Astrocyte (in vitro differentiated cells and primary cell): ENCODE measurements at places on chromosomes 2 and 18. TPM values are rescaled to one million over a fixed set of nuclear protein-coding genes. Genes with fewer than 3 reads are reported as not detected.

BMP10 gene
- not detected in 2 replicates for total RNA-seq

DNA sequence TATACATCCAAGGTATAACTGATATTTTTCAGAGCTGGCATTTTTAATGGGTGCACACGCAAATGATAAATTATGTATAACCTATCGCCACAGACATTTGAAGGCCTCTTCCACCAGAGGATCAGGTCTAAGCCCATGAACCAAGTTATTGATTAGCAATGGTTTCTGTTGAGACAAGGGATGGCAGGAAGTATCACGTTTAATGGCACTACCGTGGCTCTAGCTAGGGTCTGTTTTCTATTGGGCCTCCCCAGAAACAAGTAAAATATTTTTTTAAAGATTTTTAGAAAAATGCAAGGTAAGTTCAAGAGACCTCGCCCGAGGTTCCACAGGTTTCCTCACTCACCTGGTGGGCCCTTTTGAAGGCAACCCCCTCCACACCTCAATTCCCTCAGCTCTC lies 667 bp downstream of the GFPT1 start:
- DNase-seq = no peak

GRCh38 chr18:46858290-46858689 lies 59.0 kb downstream of the PIAS2 start:
- DNase-seq = no peak

DNA sequence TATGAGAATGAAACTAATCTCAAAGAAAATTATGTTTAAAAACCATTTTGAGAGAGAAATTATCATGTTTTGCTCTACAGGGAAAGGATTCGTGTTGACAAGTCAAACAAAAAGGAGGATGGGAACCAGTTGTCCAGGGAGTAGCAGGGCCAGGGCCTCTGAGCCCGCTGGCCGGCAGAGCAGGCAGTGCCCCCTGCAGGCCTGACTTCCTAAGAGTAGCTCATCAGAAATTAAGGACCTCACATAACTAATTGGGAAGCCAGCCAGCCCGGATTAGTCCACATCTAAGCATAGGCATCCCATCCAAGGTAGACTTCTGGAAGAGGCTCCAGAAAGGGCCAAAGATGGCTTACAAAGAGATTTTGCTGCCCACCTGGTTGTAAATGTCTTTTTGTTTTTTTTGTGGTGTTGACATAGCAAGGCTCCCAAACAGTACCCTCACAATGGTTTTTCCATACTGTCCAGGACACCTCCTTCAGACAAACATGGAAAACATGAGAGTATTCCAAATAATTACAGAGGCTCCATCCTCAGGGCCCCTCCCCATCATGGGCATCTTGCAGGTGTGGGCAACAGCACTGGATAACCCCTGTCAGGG lies 241.2 kb upstream of the TANK start:
- DNase-seq = no peak

TFCP2L1 gene
- 0.05 TPM in 1 of 2 replicates, not detected in the other for total RNA-seq

DNA sequence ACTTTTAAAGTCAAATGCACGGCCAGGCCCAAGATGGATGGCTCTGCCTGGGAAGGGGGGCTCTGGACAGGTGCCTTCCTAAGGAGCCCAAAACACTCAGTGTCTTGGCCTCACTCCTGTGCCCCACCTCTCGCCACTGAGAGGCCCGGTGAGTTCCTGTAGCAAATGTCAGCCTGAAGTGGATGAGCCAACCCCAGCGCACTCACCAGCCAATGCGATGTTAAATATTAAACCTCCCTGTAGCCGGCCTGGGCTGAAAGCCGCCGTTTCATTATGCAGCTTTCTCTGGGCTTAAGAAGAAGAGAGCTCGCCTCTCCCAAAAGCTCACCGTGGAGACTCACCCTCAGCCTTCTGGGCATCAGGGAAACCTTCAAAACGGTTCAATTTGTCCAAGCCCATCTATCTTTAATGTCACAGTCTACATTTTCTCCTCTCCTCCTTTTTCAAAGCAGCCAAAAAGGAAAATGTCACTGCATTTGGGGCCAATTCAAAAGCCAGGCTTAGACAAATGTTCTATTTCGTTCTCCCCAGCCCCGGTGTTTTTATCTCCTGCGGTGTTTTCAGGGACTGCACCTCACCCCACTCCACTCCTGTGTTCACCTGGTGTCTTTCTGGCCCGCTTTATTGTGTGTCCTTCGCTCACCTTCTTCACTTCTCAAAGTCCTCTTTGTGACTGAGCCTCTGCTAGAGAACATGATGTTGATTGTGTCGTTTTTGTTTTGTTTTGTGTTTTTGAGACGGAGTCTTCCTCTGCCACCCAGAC lies 124.0 kb downstream of the NRP2 start:
- no peak for DNase-seq

COL6A3 gene
- total RNA-seq = 200 and 560 TPM in 2 replicates

GKN2 gene
- total RNA-seq = not detected in 2 replicates

DNA sequence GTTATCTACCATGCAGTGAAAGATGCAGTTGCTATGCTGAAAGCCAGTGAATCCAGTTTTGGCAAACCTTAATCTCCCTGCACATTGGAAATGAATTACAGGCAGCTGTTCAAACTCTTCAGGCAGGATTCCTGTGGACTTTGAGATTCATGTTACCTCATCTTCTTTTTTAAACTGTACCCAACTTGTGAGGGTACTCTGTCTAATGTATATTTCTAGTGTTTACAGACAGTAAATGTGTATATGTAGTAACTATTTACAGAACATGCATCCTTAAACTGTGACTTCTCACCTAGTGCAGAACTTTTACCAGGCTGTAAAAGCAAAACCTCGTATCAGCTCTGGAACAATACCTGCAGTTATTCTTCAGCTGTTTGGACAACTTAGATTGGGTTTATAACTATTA lies 50.9 kb downstream of the KDM3A start:
- peak; percentile 48 for DNase-seq

ASB18 gene
- not detected in 2 replicates for total RNA-seq
